HEK293T (cell line): ENCODE measurements at places on chromosomes 11 and 22.

DNA sequence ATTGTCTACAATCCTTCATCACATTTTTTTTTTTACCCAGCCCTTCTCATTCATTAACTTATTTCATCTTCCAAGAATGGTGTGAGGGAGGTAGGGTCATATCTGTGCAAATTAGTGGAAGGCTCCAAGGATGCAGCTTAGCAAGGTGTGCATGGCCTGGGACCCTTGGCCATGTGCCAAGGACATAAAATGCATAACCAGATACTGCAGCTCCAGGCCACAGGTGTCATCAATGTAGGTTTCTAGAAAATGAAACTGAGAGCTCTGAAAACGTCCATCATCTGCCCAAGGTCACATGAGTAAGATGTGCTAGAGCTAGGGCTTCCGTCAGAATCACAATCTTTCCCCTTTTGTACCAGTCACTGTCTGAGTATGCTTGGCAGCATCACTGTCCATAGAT is 29.8 kb downstream of the ANKK1 start:
- DNase-seq = no peak

DNA sequence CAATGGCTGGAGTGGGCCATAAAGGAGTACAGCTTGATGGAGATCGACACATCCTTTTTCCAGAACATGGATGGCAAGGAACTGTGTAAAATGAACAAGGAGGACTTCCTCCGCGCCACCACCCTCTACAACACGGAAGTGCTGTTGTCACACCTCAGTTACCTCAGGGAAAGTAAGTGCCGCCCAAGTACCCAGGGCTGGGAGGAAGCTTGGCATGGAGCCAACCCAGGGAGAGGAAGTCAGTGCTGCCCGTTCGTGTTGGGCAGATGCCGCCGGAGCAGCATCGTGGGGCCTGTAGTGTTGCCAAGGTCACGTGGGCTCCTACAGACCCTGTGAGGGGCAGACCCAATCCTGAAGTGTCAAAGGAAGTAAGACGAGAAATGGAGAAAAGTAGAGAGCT is 78.9 kb downstream of the FLI1 start:
- no peak for DNase-seq

- DNase-seq = no peak
Observed at GRCh38 chr11:390175-390574, 3.8 kb upstream of the PKP3 start.

- DNase-seq = no peak
Observed at GRCh38 chr11:68773521-68774193, 22.3 kb upstream of the TESMIN start.

GRCh38 chr11:74710281-74710938 is 20.8 kb downstream of the CHRDL2 start:
- no peak for DNase-seq

DNA sequence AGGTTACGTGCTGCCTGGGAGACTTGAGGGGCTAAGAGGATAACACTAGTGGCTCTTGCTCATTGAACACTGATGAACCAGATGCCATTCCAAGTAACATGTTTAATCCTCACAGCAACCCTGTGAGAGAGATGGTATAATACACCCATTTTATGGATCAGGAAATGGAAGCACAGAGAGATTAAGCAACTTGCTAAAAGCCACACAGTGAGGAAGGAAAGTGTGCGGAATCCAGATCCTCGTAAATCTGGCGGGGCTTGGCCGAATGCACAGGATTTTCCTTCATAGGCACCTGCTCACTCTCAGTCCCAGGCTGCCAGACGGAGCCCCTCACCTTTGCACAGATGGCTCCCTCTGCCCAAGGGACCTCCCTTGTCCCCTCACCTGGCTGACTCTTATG is 7.7 kb upstream of the FOSL1 start:
- DNase-seq = no peak

GRCh38 chr22:24244144-24244787 is 616 bp downstream of the GGT5 start:
- DNase-seq = no peak

DNA sequence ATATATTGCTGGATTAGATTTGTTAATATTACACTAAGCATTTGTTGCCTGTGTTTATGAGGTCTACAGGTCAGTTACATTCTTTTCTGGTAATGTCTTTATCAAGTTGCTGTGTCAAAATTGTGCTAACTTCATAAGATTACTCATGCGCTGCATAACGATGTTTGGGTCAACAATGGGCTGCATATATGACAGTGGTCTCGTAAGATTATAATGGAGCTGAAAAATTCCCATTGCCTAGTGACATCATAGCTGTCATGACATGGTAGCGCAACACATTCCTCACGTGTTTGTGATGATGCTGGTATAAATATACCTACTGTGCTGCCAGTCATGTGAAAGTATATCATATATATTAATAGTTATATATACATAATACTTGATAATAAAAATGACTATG is 34.2 kb downstream of the POLD3 start:
- DNase-seq = no peak

DNA sequence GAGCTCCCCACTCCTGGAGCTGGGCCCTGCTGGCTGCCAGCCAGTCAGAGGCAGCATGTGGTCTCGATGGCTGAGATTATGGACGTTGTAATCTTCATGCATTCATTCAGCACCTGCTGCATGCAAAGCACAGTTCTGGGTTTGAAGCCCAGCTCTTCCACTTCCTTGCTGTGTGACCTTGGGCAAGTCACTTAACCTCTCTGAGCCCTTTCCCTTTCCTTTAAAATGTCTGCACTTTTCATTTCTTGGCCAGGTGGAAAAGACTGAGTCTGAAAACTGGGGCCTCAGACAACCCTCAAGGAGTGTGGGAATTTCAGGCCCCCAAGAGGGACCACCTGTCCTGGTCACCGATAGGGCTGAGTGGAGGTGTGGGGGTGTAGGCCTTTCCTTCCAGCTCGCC is 24.6 kb upstream of the MYEOV start:
- DNase-seq = no peak

DNA sequence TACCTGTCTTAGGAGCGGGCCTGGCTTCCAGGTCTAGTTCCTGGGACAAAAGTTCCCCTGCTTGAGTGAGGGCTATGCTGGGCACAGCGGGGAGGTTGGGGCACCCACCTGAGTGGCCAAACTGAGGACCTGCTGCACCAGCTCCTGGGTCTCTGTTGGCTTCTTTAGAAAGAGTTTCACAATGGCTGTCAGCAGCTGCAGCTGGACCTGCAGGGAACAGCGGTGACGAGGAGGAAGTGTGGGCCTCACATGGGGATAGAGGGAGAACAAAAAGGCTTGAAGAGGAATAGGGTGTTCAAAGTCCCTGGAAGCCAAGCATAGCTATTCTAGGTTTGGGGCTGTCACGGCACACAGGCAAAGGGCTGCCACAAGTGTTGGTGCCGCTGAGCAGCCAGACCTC is 26.7 kb upstream of the RASL10A start:
- DNase-seq = no peak

GRCh38 chr22:31923136-31923535 is 21.2 kb upstream of the YWHAH start:
- no peak for DNase-seq

DNA sequence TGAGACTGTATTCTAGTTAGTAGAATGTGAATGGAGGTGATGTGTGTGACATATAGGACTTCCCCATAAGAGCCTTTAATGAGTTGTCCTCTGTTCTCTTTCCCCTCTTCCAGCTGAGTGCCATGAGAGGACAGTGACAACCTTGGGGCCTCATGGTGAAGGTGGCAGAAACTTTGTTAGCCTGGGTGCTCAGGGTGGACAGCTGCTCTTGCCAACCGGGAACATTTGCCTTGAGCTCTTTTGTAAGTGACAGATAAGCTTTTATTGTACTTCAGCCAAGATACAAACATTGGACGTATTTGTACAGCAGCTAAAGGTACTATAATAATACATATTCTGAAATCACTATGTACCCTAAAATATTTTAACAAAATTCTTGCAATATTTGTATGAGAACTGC is 33.0 kb upstream of the PLET1 start:
- no peak for DNase-seq

DNA sequence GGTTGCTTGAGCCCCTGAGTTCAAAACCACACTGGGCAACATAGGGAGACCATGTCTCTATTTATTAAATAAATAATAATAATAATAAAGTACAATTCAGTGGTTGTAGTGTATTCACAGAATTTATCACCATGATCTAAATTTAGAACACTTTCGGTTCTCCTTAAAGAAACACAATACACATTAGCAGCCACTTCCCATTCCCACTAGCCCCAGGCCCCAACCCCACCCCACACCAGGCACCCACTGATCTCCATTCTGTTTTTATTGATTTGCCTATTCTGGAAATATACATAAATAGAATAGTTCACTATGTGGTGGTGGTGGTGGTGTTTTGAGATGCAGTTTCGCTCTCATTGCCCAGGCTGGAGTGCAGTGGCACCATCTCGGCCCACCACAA is 45.7 kb downstream of the BCL2L13 start:
- DNase-seq = no peak

DNA sequence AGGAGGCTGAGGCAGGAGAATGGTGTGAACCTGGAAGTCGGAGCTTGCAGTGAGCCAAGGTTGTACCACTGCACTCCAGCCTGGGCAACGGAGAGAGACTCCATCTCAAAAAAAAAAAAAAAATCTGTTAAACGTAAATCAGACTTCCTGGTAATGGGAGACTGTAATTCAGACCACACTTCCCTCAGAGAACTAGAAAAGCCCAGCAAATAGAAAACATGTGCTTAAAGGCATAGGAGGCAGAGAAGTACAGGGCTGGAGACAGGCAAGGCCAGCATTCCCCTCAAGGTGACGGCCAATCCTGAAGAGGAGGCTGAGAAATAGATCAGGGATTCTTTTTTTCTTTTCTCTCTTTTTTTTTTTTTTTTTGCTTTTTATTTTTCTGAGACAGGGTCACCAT is 8.2 kb downstream of the GGT5 start:
- DNase-seq = no peak

DNA sequence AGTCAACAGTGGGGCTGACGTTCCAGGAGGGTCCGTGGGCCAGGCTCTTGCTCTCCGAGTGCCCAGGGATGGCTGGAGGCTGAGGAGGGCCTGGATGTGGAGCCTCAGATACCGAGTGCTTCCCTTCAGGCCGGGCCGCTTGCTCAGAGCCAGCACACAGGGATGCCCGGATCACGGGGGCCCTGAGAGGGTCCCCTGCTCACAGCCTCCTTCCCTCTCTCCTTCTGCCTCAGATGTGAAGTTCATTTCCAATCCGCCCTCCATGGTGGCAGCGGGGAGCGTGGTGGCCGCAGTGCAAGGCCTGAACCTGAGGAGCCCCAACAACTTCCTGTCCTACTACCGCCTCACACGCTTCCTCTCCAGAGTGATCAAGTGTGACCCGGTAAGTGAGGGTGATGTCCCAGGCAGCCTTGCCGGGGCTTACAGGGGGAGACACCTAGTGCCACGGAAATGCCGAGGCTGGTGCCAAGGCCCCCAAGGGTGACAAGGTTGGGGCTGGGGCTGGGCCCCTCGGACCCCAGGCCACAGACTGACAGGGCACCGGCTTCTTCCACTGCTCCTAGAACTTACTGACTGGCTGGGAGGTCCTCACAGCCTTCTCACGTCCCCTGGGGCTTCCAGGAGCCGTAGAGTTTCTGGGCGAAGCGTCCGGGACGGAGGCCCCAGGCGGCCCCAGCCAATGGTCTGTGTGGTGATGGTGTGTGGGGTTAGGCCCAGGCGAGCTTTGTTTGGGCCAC is 7.0 kb downstream of the CCND1 start:
- DNase-seq = no peak

DNA sequence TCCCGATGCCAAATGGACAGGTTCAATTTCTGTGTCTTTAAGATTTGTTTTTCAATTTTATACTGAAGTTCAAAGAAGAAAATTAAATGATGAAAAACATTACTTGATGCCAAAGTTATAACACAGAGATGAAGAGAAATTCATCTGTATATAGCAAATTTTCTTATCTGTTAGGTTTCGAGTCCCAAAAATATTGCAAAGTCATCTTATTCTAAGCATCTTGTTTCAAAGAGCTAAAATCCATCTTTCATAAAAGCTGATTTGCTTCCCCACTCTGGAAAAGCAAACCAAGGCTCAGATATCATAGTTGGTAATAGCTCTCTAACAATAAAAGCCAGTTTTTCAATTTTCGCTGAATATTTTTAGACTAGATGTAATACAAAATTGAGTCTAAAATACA is 19.0 kb upstream of the CCDC89 start:
- DNase-seq = no peak

GRCh38 chr11:114057147-114057546 is 2.4 kb upstream of the ZBTB16 start:
- no peak for DNase-seq

GRCh38 chr11:67583247-67584204 is at the start of gene GSTP1:
GSTP1 (plus strand) TSS chr11:67583812; CDS start chr11:67583844, 32 bp downstream.
- peak; percentile 92 for DNase-seq

DNA sequence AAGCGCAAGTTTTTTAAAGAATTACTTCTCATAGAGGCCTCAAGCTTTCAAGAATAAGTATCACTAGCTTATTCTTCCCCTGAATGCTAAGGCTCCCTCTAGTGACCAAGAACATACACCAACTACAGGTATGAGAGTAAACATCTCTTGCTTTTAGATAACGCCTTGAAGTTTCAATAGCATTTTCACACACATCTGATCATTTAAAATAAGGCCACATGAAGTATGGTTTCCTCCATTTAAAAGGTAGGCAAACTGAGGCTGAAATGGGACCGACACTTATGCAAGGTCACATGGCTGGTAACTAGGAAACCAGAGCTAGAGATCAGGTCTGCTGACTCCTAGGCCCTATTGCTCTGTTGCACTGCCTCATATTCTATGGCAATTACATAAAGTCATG is 66.5 kb downstream of the CCDC34 start:
- peak; percentile 43 for DNase-seq

DNA sequence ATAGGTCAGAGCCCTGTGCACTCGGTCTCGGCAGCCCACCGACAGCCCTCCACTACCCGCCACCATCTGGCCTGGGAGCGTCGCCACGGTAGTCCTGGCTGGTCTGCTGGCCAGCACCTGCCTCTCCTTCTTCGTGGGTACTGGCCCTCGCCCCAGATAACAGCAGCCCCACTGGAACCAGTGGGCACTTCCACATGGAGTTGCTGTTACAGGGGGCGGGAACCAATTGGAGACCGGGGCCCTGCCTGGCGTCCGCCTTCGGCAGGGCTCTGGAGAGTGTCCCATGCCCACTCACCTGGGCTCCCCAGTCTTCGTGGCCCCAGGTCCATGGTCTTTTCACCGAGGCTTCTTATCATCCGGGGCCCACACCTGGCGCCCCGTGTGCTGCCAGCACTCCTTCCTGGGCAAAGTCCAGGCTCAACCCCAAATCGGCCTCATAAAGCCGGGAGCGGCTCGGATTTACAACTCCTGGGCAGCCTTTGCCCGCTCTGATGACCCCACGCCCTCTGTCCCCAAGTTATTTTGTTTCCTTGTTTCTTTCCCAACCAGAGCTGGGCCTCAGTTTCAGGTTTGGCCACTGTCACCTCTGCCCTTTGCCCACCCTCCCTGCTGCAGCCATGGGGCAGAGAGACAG is 12.9 kb upstream of the EHD1 start:
- DNase-seq = no peak

GRCh38 chr11:57341250-57341808 is 3.2 kb downstream of the P2RX3 start:
- DNase-seq = no peak

- DNase-seq = peak; percentile 82
Observed at GRCh38 chr11:68271023-68271780, 571 bp downstream of the C11orf24 start.
